Brain (organoid and tissue), 16 donors: ENCODE measurements at places on chromosomes 5 and 9.

GRCh38 chr9:17627641-17628040 lies 48.8 kb downstream of the SH3GL2 start:
- peak; percentile 68 for DNase-seq

- DNase-seq, result no peak
Observed at GRCh38 chr5:15249152-15249551, 250.8 kb upstream of the FBXL7 start.

GRCh38 chr9:38626006-38626405 lies 5.6 kb upstream of the ANKRD18A start:
- DNase-seq, result no peak

- DNase-seq, result no peak
Observed at GRCh38 chr9:99340281-99340680, 118.2 kb downstream of the SEC61B start.

DNA sequence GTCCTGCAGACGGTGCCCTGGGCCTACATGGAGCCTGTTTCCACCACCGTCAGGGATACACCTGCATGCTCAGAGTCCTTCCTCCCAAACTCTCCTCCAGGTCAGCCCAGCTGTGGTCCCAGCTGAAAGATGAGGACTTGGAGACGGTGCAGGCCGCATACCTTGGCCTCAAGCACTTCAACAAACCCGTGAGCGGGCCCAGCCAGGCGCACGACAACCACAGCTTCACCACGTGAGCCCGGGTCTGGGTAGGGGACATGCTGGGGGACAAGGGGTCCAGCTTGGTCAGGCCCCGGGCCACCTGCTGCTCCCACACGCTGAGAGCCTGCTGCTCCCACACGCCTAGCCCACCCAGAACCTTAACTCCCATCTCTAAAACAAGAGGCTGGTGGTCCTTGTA lies 16.6 kb upstream of the CARD19 start:
- DNase-seq, result no peak

GRCh38 chr5:91430949-91431348 lies 47.8 kb upstream of the ARRDC3 start:
- DNase-seq, result no peak

GRCh38 chr5:149740866-149741459 lies 10.9 kb downstream of the PPARGC1B start:
- peak; percentile 81 for DNase-seq

DNA sequence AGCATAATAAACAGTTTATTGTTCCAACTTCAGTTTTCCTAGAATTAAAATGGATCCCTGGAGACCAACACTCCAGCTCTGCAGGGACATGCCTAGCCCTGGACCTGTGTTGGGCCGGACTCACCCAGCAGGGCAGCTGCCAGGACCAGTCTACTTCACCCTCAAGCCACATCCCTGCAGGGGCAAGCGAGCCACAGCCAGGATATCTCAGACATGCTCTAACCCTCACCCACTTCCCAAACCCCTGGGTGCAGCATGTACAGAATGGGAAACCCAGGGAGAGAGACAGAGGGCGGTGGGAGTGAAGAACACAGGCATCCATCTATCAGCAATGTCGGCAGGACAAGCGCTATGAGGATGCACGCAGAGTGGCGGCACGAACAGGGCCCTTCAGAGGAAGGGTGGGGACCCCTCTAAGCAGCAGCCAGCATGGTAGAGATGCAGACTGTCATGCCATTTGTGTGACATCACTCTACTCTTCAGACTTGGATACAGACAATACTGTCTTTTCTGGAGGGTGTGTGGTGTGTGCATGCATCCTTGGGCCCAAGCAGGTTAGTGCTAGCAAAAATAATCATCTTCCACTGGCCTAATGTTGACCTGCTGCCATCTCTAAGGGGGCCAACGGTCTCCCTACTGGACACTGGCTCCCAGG lies 83.1 kb downstream of the SEMA4D start:
- DNase-seq, result no peak

GRCh38 chr9:138053321-138053868 lies 175.8 kb downstream of the CACNA1B start:
- DNase-seq, result no peak

DNA sequence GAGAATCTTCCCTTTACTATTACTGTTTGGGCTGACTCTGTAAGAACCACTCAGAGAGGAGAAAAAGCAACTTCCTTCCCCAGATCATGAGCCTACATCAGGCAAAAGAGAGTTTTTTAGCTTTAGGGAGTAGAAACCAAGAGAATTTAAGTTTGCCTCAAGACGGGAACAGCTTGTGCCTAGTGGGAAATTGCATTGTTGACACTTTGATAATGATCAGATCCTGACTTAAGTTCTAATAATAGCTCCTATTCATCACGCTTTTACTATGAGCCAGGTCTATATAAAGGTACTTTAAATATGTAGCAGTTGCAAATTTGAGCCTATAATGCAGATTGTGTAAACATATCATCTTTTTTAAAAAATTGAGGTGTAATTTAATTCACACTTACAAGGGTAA lies 298.2 kb downstream of the MAN2A1 start:
- DNase-seq, result no peak

- no peak for DNase-seq
Observed at GRCh38 chr9:84850830-84851392, 181.4 kb downstream of the NTRK2 start.

DNA sequence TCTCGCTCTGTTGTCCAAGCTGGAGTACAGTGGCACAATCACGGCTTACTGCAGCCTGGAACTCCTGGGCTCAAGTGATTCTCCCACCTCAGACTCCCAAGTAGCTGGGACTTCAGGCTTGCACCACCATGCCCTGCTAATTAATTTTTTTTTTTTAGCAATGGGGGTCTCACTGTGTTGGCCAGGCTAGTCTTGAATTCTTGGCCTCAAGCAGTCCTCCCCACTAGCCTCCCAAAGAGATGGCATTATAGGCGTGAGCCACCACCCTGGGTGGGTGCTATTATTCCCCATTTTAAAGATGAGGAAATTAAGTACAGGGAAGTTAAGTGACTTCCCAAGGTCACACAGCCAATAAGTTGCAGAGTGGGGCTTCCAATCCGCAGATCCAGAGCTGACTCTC lies 1.7 kb downstream of the NNT start:
- DNase-seq, result no peak

DNA sequence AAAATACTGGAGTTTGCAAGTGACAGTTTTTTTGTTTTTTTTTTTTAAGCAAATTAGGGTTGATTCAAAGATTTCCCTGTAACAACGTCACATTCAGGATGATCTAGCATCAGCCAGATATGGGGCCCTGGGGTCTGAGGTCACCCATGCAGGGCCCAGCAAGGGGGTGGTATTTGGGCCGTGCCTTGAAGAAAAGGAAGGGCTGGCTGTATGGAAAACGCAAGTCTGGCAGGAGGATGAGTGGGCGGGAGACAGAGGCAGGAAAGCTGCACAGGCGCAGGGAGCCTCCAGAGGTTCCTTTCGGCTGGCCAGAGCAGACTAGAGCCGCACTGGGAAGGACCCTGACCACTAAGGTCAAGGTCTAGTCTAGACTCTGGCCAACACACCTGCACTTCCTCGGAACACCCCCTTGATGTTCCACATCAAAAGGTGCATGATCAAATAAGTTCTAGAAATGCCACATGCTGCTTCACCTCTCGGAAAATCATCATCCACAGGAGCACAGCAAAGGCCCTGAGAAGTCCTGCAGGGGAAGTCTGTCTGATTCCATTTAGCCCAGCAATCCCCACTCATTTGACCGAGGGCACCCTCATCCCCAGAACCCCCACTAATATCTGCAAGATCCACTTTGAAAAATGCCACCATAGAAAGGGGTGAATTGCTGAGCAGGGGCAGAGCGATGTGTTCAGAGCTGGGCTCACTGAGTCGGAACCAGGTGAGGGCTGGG lies 21.1 kb upstream of the CPLX2 start:
- no peak for DNase-seq

DNA sequence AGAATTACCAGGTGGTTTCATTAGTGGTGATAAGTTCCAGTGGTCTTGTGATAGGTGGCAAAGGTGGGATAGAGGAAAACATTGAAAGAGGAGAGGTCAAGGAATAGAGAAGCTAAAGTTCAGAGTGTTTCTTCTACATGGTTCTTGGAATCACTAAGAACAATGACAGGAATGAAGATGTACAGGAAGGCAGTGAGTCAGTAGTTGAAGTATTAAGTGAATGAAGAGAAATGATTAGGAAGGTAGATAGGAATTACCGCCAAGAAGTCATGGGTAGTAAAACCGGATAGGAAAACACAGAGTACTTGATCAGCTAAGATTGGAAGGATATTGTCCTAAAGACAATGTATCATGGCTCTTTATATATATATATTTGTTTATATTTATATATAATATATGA lies 37.9 kb upstream of the RASA1 start:
- DNase-seq, result no peak

- no peak for DNase-seq
Observed at GRCh38 chr9:135732569-135733257, 30.7 kb downstream of the KCNT1 start.

- no peak for DNase-seq
Observed at GRCh38 chr9:73565026-73565425, 413.4 kb downstream of the ANXA1 start.

GRCh38 chr5:110361471-110361870 lies 365.0 kb downstream of the TMEM232 start:
- DNase-seq, result peak; percentile 78
